ENCODE measurements at places on chromosomes 6 and 20. TPM values are rescaled to one million over a fixed set of nuclear protein-coding genes. Genes with fewer than 3 reads are reported as not detected.

- DNase-seq: no peak
Observed at GRCh38 chr20:2521369-2522305, 12.9 kb upstream of the ZNF343 start.

PRR18 gene
- polyA plus RNA-seq: 0.22 TPM

GRCh38 chr6:37279366-37280134, 21.6 kb upstream of the TMEM217 start:
- DNase-seq: no peak

DNA sequence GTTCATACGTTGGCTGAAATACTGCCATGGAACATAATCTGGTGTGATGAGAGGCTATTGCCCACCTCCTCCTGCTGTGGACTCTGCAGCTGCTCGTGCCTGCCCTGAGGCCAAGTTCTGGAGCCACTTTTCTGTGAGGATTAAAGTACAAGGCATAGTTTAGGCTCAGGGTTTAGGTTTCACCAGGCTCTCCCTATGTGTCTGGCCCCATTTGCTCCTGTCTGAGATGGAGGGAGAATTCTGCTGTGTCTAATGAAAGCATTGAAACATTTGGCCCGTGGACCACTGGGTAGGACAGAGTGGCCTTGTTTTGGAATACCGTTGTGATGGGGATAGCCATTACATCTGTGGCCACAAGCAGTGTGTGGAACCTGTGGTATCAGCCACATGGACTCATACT, 5.9 kb downstream of the WRNIP1 start:
- no peak for DNase-seq

FILIP1 gene
- 2.3 TPM for polyA plus RNA-seq

DNA sequence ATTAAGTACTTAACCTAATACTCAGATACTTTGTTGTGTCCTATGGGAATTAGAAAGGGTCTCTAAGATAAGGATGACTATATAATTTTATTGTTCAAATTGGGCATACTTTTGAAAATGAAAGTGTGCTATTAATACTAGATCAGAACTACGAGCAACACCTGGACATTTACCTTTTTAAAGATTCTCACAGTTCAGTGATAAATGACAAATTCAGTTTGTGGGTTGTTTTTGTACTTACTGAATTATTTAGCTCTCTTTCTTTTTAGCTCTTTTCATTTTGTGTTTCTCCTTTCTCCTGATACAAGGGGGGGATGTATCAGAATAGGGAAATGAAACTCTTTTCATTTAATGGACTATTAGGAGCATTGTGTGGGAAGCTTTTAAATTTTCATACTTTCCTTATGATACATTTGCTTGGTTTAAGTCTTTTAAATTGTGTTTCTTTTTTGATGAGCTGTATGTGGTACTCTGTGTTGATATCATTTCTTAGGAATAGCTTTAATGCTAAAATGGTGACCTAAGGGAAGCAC, 47.5 kb downstream of the PHF3 start:
- no peak for DNase-seq

- no peak for DNase-seq
Observed at GRCh38 chr6:145318952-145319351, 416.4 kb downstream of the EPM2A start.

- DNase-seq: no peak
Observed at GRCh38 chr6:51467231-51467952, 620.0 kb downstream of the PKHD1 start.

DNA sequence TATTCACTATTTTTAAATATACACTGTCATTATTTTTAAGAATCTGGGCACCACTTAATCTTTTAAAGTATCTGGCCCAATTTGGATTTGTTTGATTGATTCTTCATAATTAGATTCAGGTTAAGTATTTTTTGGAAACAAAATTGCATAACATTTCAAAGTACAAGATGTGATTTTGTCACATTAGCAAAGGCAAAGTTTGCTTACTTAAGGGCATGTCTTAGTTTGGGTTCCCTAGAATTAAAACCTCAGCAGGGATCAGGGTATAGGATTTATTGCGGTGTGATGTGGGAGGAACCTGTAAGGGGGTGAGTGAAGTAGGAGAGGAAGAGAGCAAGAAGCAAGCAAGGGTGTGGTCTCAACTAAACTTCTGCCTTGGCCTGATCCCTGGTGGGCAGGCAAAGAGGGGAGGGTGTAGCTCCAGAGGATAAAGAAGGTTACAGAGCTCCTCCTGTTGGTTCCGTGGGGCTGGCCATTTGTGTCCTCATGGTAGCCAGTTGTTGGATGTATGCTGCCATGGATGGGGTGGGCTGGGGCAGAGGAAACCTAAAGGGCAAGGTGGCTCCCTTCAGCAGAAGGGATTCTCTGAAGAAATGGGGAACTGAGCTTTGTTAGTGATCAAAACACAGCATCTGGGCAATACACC, 668.7 kb upstream of the SLC35B3 start:
- DNase-seq: no peak

DNA sequence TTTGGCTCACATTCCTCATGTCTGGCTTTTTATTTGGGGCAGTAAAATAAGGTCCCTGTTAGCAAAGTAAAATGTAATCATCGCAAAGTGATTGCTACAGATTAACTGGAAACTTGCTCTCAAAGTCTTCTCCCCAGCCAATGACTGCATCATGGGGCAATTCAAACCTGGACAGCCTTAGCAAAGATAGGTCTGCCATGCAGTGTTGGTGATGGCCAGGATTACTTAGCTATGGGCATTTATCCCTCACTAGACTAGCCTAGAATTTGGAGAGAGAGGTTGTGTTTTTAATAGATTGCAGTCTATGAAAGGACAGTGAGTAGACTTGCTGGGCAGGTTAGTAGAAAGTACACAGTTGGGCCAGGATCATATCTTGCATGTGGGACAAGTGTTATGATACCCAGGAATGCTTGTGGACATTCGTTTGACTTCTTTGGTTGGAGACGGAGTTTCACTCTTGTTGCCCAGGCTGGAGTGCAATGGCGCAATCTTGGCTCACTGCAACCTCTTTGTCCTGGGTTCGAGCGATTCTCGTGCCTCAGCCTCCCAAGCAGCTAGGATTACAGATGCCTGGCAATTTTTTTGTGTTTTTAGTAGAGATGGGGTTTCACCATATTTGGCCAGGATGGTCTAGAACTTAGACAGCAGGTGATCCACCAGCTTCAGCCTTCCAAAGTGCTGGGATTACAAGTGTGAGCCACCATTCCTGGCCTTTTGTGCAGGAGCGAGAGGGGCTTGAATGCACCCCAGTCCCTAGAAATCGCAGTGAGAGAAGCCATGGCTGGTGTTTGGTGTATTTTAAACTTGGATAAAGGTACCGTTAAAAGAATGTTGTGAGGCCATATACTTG, 3.4 kb downstream of the RPS12 start:
- no peak for DNase-seq

GRCh38 chr6:87789198-87789899, 87.3 kb upstream of the AKIRIN2 start:
- DNase-seq: no peak

DNA sequence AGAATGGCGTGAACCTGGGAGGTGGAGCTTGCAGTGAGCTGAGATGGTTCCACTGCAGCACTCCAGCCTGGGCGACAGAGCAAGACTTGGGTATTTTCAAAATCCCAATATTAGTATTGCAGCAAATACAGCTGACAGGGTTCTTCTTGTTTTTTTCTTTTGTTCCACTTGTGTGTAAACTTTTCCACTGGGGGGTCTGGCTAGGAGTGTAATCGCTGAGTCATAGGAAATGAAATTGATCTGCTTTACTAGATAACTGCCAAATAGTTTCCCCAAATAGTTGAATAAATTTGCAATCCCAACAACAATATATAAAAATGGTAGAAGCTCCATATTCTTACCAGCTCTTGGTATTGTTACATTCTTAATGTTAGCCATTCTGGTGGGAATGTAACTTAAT, 526.0 kb upstream of the SOX4 start:
- no peak for DNase-seq

DNA sequence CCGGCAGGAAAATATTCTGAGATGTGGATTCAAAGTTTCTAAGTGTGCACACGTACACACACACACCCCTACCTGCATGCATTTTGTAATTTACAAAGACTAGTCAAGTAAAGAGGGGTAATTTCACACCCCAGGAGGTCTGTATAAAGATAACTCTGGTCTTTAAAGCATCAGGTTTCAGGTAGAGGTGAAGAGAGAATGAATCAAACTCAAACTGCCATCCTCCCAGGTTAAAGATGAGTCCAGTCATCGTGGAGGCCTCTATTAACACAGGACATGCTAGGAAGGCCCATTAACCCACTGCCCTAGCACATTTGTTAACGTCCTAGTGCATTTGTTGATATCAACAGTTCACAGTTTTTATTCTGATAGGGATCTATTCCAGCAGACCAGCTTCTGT, 3.5 kb upstream of the HLA-DRA start:
- peak; percentile 22 for DNase-seq
